ENCODE measurements at places on chromosomes 2 and 18.

DNA sequence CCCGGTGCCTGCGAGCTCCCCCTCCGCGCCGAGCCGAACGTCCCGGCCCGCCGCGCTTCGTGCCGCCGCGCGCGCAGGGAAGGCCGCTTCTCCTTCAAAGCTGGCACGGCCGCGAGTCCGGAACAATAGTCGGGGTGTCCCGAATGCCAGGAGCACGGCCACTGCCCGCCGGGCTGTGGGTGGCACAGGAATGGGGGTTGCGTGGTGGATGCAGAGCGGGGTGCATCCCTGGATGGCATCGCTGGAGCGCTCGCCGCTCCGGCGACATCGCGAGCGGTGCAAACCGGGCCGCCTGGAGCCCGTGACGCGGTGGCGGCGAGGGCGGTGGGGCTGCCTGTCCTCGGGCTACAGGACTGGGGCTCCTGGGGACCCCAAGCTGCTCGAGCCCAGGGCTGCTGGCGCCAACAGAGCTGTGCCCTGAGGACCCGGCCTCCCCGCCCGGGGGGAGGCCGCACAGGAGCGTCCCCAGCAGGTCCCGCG is 1.1 kb upstream of the SATB2 start:
- no peak for DNase-seq

GRCh38 chr2:232386740-232387450 is 8.3 kb downstream of the ALPP start:
- no peak for DNase-seq

GRCh38 chr2:170930131-170930990 is 1.3 kb downstream of the GORASP2 start:
- DNase-seq: peak; percentile 60

DNA sequence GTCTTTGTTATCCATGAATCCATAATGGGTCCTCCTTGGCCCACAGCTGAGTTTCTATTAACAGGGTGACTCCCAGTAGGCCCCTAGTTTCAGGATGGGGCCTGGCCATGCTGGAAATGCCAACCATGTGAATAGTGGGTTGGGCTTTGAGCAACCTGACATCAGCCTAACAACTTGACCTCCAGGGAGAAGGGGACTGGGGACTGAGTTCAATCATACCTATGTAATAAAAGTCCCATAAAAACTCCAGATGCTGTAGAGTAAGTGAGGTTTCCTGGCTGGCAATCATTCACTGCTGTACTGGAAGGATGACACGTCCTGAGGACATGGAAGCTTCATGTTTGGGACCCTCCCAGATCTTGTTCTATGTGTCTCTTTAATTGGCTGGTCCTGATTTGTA is 7.9 kb downstream of the REV1 start:
- DNase-seq: no peak

DNA sequence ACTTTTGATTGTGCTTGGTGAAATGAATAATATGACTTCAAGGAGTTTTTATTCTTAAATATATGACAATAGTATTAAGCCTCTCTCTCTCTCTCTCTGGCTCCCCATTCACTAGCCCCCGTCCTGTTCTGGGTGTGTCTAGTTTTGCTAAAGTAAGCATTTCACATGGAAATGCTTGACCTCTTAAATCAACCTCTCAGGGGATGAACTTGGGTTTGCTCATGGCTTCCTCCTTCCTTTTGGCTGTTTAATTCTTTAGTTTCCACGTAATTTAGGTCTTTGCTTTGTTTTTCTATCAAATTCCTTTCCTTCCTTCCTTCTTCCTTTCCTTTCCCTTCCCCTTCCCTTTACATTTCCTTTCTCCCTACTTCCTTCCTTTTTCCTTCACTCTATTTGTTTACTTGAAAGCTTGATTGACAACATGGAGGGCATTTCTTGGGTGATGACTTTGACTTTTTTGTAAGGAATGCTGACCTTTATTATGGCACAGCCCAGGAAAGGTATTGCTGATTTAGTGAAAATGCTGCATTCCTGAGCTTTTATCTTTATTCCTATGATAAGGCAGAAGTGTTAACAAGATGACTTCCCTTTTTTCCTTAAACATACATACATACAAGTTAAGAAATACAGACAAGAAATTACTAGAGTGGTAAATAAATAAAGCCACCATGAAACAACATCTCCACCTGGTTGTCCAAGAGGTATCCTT is 3.6 kb downstream of the DPP4 start:
- no peak for DNase-seq

DNA sequence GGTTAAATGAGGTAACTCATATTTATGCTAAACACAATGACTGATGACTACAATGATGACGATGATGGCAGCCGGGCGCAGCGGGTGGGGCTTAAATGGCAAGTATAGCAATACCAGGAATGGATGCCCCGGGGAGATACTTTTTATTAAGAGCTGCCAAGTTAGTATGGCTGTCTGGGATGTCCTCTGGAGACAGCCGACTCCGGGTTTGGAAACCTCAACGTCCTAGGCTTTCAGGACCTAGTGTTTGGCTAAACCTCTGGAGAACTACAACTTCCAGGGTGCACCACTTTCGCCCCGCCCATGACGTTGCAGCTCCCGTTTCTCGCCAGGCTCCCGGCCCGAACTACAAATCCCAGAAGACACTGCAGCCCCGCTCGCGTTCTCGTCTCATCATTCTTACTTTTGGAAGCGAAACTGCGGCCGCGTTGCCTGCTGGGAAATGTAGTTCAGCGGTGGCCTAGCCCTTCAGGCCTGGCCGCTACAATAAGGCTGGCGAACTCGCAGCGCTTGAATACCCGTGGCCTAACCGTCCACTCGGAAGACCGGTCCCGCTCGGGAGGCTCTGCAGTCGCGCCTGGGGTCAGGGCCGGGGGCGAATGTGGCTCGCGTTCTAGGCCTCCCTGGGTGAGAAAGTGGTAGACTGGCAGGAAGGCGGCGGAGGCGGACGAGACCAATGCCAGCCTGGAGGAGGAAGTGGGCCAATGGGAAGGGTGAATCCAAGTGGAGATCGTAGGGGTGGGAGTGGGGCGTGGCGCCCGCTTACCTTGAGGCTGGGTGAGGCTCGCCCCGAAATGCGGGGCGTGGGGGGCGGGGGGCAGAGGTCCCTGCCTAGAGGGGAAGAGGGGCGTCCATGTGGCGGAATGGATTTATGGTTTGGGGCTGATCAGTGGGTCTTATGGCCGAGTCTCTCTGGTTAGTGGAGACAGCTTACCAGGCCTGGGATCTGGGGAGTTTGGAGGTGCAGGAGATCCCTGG is at the start of gene SMARCAL1:
SMARCAL1 (plus strand) TSS at position 463 of the 978 bp plus-strand sequence. CDS start 2,221 bp downstream, outside the sequence.
- peak; percentile 97 for DNase-seq

DNA sequence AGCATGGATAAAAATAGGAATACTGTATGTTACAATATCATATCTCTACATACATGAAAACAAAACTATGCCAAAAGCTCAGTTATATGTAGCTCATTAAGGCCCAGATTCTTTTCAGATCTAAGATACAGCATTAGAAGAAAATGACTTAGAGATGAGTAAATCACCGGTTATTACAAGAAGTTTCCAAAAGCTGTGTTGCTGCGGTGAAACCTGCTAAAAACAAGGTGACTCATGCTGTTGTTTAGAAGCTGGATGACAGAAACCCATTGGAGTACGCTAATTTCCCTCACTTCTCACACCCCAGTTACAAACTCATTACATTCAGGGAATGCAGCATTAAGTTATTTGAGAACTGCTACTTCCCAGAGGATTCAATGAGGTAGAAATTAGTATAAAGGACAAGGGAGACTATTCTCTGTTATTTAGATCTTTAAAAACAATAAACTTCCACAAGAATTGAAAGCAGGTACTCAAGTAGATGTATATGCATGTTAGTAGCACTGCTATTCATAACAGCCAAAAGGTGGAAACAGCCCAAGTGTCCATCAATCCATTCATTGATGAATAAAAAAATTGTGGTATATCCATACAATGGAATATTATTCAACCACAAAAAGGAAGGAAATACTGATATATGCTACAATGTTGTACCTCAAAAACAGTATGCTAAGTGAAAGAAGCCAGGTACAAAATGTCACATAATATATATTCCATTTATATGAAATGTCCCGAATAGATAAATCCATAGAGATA is 32.6 kb downstream of the RBKS start:
- no peak for DNase-seq

GRCh38 chr2:134671513-134671912 is 47.3 kb downstream of the TMEM163 start:
- no peak for DNase-seq

DNA sequence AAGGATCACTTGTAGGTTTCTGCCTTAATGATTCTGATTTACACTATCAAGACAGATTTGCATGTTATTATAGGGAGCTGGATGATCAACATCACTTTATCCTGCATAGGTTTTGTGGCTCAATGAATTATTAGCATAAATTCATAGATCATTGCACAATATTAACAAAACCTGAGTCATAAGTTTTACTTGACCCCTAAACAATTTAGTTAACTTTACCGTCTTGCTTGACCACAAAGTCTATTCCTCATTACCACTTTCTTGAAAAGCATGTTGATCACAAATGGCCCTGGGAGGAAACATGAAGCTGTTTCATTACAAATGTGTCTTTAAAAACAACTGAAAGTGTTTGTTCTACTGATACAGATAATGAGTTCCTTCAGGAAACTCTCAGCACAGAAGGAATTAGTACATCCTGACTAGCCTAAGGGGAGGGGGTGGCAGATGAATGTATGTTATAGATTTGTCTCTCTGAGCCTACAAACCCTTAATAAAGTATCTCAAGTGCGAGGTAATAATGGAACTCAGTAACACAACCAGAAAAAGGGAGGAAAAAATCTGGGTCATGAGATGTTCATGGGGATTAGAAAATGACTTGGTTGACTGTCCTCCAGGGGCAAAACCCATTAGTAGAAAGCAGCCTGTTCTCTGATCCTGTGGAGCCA is 303.4 kb downstream of the PIK3C3 start:
- DNase-seq: no peak

- DNase-seq: no peak
These were observed 868.8 kb downstream of the EPHA4 start for GRCh38 chr2:220703279-220703678.

GRCh38 chr2:118169359-118170005 is 81.2 kb downstream of the INSIG2 start:
- no peak for DNase-seq

DNA sequence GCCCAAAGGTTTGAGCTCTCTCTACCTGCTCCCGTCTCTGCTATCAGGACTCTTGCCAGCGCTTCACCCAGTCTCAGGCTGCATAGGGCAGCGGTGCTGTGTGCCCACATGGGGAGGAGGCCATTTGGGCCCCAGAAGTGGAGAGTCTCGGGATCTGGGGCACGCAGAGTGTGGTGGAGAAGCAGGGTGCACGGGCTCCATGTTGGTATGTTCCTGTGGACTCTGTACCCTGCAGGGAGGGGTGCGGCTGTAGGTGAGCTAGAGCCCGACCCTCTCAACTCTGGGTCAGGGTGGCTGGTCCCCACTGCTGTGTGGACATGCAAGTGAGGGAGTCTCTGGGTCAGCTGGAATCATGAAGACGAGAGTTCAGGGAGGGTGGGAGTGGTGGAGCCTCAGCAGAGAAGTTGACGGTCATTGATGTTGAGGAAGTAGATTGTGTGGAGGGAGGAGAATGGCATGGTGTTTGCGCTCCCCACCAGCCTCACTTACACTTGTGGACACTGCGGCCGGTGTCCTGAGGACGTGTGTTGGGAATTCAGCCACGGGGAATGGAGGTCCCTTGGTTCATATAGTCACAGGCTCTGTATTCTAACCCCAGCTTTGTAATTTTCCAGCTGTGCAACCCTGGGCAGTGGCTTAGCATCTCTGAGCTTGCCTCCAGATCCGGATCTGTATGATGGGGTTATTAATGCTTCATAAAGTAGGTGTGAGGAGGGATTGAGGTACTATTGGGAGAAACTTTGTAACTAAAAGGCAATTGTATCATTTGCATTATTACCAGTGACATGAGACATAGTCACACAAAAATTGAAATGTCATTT is 840 bp upstream of the PSD4 start:
- no peak for DNase-seq

GRCh38 chr2:101410746-101411145 is 23.4 kb upstream of the CREG2 start:
- no peak for DNase-seq

DNA sequence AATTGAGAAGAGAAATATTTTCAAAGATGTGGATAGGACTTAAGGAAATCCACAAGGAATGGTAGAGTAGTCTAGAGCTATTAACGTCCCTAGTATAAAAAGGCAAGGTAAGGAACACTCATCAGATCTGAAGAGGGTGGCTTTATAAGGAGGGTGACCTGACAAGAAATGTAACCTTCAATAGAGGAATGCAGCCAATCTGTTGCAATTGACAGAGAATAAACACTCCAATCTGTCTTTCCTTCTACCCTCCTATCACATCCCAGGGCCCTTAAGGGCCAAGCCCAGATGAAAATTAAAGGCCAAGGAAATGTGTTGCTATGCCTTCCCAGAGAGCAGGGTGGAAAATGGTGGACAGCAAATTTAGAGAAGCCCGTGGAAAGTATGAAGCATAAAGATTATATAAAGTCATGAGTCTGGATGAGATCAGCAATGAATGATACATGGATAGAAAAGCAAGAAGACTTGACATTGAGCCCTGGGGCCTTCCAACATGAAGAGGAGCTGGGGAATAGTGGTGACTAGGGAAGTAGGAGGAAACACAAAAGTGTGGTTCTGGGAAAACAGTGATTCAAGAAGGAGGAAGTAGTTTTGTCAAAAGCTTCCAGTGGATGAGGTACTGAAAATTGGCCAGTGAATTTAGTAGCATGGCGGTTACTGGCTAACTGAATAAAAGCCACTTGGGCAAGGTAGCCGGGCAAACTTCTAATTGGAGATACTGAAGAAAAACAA is 270.6 kb upstream of the TANK start:
- no peak for DNase-seq

GRCh38 chr18:68417826-68418225 is 297.1 kb downstream of the TMX3 start:
- no peak for DNase-seq

DNA sequence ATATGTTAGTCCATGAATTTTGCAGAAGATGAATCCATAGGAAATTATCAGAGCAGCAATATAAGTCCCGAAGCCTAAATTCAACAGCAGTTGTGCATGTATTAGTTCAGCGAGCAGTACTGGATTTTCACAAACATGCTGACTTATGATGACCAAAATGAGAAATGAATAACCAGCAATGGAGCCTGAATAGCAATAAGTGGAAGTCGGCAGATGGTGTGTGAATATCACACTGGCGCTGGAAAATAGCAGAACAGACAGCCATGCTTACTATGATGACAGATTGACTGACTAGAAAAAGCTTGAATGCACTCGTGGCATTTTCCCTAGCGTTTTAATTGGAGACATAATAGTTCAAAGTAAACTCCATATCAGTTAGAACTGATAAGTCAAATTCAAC is 1114.5 kb downstream of the DSC3 start:
- no peak for DNase-seq

- DNase-seq: no peak
These were observed 12.5 kb upstream of the HOXD1 start for GRCh38 chr2:176175709-176176607.

- DNase-seq: no peak
These were observed 46.5 kb downstream of the IL1RL2 start for GRCh38 chr2:102233132-102233884.

GRCh38 chr2:82237994-82238662 is 1933.6 kb upstream of the LRRTM1 start:
- DNase-seq: no peak

- no peak for DNase-seq
These were observed 204.5 kb downstream of the ZFP36L2 start for GRCh38 chr2:43021791-43022509.
